ENCODE measurements at places on chromosomes 1 and 21. TPM values are rescaled to one million over a fixed set of nuclear protein-coding genes. Genes with fewer than 3 reads are reported as not detected.

- DNase-seq = no peak
These were observed 106.1 kb downstream of the APP start for GRCh38 chr21:26064506-26064905.

DNA sequence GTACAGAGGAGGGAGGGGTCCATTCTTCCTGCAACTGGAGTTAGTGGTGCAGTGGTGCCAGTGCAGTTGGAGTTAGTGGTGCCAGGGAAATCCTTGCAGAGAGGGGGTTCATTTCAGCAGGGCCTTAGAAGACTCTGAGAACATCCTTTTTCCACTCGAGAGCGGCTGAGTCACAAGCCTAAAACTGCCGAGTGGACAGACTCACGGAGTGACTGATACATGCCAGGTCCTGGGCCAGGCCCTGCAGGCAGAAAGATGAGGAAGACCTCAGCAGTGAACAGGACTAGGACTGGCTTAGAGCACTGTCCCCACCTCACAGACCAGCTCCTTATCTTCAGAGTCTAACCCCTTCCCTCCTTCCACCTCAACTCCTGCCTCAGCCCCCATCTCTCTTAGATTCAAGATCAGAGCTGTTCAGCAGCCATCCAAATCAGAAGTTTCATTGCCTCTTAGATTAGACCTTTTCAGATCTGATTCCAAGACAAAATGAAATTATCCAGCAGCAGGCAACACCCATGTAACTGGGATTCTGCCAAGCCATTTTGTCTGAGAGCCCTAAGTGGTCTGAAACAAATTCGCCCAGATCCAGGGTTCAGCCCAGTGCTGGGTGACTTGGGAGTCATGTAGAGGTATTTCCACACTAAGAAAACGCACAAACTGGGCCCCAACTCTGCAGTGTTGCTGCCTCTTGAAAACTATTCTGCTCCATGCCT lies 12.7 kb upstream of the IKBKE start:
- no peak for DNase-seq

DNA sequence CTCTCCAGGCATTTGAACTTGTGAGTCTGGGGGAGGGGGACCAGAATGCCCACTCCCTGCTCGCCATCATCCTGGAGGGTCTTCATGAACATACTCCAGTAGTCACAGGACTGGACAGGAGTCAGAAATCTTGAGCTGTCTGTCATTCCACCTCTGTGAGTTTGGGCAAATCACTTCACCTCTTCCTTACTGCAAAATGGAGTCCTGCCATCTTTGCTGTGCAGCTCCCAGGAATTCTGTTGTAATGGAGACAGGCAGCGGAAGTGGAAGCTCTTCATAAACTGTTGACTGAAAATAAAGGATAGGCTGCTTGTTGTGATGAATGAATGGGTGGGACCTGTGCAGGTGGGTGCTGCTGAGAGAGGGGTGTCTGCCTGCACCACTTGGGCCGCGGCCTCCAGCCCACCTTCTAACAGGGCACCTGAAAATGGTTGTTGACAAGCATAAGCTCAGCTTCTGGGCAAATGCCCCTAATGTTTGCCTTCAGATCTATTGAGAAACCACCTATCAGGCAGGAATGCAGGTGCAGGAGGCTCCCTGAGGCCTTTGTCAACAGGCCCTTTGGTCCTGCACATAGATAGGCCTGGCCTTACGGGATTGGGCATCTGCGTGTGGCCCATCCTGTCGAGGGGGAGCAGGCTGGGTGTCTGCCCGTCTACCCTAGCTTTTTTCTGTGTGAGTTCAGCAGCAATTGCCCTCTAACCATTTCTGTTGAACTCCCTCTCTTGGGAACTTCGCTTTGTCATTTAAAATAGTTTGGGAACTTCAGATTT lies 321.0 kb downstream of the RPS6KC1 start:
- DNase-seq = no peak

DNA sequence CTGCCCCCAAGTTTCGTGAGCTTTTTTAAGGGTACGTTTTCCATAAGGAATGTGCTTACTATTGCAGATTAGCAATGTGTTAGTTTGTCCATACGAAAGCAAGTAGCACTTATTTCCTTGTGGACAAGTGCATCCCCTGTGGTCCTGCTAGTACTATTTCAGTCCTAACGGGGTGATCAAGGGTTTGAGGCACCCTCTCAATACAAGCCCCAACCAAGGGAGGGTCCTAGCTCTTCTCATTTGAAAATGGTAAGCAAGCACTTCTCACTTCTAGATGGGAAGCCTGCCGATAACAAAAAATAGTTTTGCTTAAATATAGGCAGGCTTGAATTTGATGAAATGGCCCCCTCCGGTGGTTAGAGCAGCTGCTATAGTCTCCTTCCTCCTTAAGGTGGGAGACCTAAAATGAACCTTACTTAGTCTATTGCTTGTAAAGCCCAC lies 64.0 kb upstream of the HMCN1 start:
- no peak for DNase-seq

- DNase-seq = no peak
These were observed 12.0 kb downstream of the CAPN2 start for GRCh38 chr1:223724376-223724775.

GRCh38 chr1:12047120-12047876 lies 15.8 kb upstream of the TNFRSF8 start:
- DNase-seq = peak; percentile 43

FCRLB gene
- total RNA-seq = 2.4 TPM

LCE6A gene
- total RNA-seq = not detected

RBP7 gene
- total RNA-seq = not detected

Measured in activated B cell treated with CpG ODN at 0.5 μM for 24 hours (primary cell).